ENCODE measurements at places on chromosomes 16 and 17.
A peak's percentile ranks its signal among the peaks of the same experiment; 100 is the strongest.

DNA sequence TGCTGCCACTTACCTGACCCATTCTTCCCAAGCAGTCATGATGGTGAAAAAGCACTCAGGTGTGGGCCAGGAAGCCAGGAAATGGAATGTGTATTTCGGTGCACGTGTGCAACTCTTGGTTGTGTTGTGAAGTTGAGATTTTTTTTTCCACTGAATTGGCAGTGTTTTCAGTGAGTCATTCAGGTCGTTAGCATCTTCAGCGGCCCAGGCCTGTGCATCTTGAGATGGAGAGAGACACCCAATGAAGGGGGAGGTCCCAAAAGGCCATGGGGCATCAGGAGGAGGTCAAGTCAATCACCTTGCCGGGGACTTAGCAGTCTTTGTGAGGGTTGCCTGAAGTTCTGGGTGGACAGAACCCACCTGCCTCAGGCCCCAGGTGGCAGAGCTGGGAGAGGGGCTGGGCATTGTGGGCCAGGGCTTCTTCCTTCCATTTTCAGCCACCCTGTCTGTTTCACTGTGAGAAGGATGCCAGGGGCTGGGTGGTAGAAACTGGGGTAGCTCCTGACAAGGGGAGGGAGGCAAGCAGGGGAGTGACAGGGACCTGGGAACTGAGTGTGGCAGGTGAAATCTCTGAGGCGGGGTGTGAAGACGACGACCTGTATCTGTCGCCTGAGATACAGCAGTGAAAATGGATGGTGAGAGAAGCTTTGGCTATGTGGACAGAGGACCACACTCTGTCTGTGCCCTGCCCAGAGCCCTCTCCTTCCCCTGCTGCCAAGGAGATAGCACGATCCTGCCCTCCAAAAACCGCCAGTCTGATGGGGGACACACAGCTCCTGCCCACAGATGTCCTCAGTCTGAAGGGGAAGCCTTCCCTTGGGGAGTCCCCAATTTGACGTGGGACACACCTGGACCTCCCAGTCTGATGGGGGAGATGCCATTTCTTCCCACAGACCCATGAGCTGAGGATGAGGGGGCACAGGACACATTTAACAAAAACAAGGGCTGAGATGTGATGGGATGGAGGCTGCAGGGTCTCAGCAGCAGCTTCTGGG, 11.9 kb downstream of the TBKBP1 start:
- DNase-seq, result peak; percentile 33

- DNase-seq, result no peak
Measured at GRCh38 chr16:54175169-54175551, 111.4 kb downstream of the IRX3 start.

DNA sequence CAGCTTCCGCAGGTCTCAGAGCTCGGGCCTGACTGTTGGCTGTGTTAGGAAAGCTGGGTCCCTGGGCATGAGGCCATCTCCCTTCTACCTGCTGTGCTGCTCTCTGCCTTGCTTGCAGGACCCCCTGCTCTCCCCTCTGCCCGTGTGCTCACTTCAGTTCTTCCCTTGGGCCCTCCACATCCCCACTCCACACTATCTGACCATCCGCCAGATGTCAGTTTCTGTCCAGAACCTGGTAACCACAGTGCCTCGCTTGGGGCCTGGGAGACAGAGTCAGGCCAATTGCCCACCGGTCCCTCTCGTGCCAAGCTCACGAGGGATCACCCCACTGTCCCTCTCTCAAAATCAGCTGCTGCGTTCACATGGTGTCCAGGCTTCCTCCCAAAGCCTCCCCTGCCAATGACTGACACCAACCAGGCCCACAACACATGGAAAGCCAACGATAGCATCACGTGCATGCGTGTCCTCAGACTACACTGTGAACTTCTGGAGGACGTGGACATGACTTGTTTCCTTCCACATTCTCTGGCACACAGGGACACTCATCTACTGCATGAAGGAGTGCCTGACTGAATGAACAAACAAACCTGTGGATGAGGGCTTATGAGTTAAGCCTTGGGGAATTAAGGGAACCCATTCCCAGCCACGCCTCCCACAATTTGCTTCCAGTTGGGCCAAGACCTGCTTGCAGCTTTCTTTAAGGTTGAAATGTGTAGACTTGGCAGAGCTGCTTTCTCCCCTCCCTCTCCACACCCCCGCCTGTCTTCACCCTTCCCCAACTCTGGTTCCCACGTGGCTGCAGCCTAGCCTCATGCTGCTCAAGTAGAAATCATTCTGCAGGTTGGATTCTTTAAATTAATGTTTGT, 72.5 kb upstream of the ZNF423 start:
- DNase-seq, result peak; percentile 66

GRCh38 chr16:9096416-9096952, 5.0 kb downstream of the HAPSTR1 start:
- DNase-seq, result no peak

DNA sequence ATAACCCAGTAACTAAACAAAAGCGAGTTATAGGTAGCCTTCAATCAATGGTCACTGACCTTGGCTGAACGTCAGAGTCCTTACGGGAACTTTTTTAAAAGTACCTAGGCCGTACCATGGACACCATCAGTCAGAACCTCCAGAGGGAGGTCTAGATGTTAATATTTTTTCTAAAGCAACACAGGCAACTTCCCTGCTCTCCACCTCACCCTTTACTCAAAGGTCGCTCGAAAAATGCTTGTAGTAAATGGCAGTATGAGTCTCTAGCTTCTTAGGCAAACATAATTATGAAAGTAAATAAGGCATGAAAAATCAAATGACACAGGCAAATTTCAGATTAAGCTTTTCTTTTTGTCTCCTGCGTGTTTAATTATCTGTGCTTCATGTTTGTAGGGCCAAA, 82.1 kb downstream of the SLC39A11 start:
- no peak for DNase-seq

GRCh38 chr17:81230043-81230820, 7.5 kb upstream of the CEP131 start:
- DNase-seq, result no peak

GRCh38 chr16:48408688-48409087, 23.5 kb upstream of the SIAH1 start:
- no peak for DNase-seq

- no peak for DNase-seq
Measured at GRCh38 chr16:56257239-56257638, 66.0 kb downstream of the GNAO1 start.

GRCh38 chr17:34658811-34659560, 79.6 kb downstream of the TMEM132E start:
- DNase-seq, result no peak

DNA sequence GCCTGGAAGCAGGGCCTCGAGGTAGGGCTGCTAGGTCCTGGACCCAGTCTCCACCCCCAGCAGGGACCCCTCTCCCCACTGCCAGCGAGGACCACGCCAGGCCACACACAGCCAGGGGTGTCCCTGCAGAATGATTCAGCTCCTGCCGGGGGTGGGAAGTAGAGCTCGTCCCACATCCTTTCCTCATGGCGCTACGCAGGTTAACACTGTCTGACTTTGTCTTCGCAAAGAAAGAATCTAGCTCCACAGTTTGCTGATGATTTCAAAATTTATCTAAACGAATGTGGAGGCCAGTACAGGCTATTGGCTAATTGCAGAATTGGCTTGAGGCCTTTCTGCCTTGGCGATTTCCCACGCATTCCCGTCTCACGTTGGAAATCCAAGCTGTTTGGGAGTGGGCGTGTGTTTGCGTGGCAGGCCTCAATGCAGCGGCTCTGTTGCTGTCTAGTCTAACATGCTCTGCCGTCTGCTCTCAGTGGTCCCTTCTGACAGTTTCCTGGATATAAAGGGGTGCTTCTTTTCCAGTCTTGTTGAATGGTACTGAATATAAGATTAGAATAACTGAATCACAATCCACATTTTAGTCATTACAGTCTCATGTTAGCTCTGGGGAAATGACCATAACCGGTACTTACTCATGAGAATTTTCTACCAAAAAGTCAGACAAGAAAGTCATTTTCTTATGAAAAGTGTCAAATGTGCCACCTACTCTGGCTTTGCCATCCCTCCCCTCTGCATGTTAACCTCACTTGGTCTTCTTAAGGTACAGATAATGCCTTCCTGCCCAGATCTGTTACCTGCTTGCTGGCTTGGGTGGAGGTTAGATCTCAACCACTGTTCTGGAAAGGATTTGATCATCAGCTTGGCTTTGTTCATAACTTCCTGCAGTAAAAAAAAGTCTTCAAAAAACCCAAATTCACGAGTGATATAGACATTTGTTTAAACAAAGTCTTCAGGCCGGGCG, 252.4 kb downstream of the NTN1 start:
- no peak for DNase-seq

- DNase-seq, result no peak
Measured at GRCh38 chr17:3512505-3513171, 36.8 kb downstream of the ASPA start.

DNA sequence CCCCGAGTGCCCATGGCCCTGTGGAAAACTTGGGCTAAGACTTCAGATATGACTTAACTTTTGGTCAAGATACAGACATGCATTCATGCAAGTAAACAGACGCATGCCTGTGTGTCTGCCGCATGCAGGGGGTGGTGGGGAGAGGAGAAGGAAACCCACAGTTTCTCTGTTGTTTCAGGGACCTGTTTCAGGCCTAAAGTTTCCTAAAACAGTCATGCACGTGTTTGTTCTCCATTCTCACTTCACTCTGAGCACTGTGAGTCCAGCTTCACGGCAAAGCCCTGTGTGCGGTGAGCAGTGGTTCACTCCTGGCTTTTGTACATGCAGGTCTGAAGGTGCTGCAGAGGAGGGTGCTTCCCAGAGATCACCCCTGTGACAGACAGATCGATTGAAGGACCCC, 158.7 kb downstream of the FOXL1 start:
- no peak for DNase-seq

GRCh38 chr16:27113341-27113841, 46.7 kb downstream of the C16orf82 start:
- no peak for DNase-seq

- DNase-seq, result no peak
Measured at GRCh38 chr17:31915456-31916100, 14.1 kb upstream of the UTP6 start.

- no peak for DNase-seq
Measured at GRCh38 chr16:9300252-9300651, 208.8 kb downstream of the HAPSTR1 start.

DNA sequence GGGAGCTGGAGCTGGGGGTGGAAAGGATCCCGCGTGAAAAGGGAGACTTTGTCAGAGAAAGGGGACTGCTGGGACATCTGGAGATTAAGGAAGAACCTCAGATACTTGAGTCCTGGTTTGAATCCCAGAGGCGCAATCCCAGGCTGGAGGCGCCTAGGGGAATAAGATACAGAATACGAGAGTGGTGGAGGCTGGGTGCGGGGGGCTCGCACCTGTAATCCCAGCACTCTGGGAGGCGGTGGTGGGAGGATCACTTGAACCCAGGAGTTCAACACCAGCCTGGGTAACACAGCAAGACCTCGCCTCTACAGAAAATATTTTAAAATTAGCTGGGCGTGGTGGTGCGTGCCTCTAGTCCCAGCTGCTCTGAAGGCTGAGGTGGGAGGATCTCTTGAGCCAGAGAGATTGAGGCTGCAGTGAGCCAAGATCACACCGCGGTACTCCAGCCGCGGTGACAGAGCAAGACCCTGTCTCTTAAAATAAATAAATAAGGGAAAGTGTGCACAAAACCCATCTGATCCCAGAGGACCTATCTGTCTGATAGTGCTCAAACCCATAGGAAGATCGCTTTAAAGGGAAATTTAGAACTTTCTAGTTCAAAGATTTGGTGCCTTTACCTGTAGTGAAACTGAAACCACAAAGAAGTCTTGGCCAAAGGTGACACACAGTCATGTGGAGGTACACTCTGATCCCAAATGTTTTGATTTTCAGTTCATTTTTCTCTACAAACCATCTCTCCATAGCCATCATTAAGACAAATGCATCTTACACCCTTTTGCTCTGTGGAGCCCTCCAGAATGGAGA, 617 bp upstream of the SCRN2 start:
- DNase-seq, result no peak

DNA sequence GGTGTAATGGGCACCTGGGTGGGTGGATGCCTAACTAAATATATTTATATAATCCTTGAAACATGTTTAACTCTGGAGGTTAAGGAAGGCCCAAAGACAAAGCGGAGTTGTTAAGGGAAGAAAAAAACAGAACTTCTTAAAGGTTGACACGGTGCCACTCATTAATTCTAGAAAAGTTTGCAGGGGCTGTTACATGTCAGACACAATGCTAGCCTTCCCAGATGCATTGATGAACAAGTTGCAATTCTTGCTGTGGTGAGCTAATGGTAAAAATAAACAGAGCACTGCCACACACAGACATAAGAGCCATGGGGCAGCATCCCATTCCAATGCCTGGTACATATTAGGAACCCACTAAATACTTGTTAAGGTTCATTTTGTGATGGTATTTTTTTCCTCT, 109.5 kb downstream of the CDH13 start:
- DNase-seq, result no peak

DNA sequence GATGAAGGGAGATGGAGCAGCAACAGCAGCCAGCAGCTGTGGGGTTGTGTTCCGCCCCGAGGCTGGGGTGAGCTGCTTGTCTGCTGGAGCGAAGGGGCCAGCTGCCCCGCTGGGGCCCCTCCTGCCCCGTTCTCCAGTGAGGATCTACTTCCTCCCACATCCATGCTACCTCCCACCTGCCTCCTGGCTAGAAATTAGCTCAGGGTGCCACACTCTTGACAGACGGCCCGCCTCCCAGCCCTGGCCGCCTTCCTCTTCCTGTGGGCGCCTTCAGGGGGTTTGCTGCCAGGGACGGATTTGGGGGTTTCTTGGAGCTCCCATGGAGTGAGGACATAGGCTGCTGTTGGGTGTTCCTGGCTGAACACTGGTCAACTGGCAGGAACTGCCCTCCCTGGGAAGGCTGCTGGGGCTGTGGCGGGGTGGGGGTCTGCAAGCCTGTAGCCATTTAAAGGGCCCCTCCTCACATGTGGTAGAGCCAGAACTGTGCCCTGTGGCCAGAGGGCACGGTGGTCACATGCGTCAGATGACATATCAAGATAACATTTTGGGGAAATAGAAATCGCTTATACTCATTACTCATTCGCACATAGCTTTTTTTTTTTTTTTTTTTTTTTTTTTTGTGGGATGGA, 13.1 kb downstream of the TBC1D24 start:
- no peak for DNase-seq

GRCh38 chr17:1232786-1233185, 37.5 kb upstream of the BHLHA9 start:
- DNase-seq, result no peak

DNA sequence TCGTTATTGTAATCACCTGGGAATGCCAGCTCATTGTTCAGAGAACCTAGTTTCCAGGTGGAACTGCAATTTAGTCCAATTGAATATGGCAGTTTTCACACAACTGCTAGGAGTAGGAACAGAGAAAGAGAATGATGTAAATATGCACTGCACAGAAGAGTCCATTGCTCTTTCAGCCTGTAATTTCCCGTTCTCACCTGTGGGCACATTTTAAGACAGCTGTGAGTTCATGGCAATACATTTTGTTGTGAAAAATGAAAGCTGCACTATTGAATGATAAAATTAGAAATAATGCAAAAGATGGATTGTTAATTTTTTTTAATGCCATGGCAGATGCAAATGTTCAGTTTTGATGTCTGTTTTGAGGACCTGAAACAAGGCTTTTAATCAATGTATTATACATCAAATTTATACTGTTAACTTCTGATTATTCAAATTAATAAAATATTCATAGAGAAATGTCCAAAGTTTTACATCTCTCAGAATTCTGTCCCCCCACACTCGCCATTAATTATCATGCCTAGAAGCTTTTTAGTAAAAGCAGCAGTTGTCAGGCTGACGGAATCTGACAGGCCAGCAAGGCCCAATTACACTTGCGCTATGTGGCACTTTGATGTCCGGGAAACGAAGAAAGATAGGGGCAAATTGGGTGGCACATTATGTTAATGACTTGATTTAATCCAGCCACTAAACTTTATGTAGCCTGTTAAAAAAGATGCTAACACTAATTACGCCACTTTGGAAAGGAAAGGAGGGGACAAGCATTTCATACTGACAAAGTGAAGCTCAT, 72.2 kb downstream of the RPGRIP1L start:
- no peak for DNase-seq

All from upper lobe of right lung (tissue), 1 donor.